Naive B cell (primary cell): ENCODE measurements at places on chromosomes 2 and 18. TPM values are rescaled to one million over a fixed set of nuclear protein-coding genes. Genes with fewer than 3 reads are reported as not detected.

DNA sequence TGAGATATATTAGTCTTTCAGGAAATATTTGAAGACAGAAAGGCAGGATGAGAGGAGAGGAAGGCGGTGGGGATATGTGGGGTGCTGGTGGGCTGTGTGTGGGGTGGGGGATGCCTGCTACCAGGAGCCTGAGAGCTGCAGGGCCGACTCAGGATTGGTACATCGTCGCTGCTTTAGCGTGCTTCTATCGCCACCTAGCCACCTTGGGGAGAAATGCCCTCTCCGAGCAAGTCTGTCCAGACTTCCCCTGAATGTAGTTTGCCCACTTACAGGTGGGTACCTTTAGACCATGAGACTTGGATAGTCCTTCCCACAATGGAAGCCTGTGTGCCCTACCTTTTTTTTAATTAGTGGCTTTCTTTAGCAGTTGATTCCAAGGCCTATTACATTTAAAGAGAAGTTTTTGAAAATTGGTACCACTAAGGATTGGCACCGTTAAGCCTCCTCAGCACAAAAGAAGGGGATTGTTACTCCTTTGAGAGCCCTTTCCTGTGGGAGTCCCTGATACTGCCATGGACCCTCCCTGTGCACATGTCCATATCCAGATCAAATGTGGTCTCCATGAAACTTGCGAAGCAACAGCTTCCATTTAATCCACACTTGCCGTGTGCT is 114.1 kb upstream of the NDUFV2 start:
- no peak overlapping the region for H3K27ac ChIP-seq
- H3K4me1 ChIP-seq, result no peaks in the 10 kb centered on the region

IL1RL1 gene
- not detected for polyA plus RNA-seq

C2orf15 gene
- not detected for polyA plus RNA-seq

LYG2 gene
- polyA plus RNA-seq, result not detected
